NCI-H1105 treated with DMSO at 0.1 percent for 48 hours (cell line): ENCODE measurements at places on chromosomes 1 and 21.

- peak; percentile 86 for DNase-seq
Observed at GRCh38 chr1:17892225-17892624, 137.1 kb downstream of the ACTL8 start.

DNA sequence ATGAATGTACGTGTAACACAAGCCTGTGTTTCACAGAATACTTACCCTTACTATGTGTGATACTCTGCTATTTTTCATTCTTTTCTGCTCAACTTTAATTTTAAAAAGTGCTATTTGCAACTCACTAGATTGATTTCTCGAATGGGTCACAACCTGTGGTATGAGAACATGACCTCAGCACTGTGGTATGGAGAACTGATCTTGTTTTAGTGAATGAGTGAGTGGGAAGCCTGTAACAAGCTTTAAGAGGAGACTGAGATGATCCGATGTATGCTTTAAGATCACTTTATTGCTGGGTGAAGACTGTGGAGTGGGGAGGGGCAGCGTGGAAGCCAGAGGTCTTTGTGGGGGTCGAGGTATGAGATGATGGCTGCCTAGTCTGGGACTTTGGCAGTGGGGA is 21.6 kb downstream of the MECR start:
- DNase-seq: no peak

GRCh38 chr1:11787251-11787803 is 18.4 kb downstream of the MTHFR start:
- DNase-seq: no peak

- no peak for DNase-seq
Observed at GRCh38 chr21:42262831-42263231, 43.9 kb downstream of the ABCG1 start.

DNA sequence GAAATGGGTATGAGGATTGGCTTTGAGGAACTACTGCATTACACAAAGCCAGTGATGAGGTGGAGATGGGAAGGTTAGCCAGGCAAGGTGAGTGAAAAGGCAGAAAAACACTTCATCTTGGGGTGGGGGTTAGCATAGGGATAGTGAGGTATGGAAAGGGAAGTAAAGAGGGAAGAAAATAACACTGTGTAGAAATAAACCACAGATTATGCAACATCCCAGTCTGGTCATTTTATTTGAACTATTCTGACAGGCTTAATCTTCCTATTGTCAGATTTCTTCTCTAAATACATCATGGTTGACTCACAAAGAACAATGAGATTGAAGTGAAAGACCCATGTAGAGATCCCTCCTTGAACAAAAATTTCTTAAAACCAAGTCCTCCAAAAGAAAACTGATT is 640.2 kb downstream of the PTPRC start:
- no peak for DNase-seq
